ENCODE measurements at places on chromosomes 4 and X. TPM values are rescaled to one million over a fixed set of nuclear protein-coding genes. Genes with fewer than 3 reads are reported as not detected.
A peak's percentile ranks its signal among the peaks of the same experiment; 100 is the strongest.

- DNase-seq = no peak
- H3K4me3 ChIP-seq = peak overlapping the region; percentile 84
- peaks cover 52% of the 10 kb centered on the region for H3K4me1 ChIP-seq
Observed at GRCh38 chr4:133147286-133147821, 1.7 kb upstream of the PCDH10 start.

DNA sequence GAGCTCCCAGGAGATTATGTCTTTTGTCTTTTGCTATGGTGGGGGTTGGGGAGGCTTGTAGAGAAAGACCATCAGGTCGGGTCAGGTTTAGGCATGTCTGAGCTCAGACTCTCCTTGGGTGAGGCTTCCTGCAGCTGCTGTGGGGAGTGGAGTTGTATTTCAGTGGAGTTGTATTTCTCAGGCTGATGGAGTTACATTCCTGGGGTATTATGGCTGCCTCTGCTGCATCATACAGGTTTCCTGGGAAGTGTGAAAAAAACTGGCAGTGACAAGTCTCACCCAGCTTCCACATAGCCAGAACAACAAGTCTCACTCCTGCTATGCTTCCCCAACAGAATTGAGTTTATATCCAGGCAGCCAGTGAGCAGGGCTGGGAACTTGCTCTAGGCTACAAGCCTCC, 119.3 kb downstream of the VSIG4 start:
- no peaks in the 10 kb centered on the region for H3K27me3 ChIP-seq
- H3K4me3 ChIP-seq = no peak overlapping the region
- H3K4me1 ChIP-seq = peaks cover 5% of the 10 kb centered on the region
- no peak overlapping the region for H3K27ac ChIP-seq
- H3K36me3 ChIP-seq = no peaks in the 10 kb centered on the region

DNA sequence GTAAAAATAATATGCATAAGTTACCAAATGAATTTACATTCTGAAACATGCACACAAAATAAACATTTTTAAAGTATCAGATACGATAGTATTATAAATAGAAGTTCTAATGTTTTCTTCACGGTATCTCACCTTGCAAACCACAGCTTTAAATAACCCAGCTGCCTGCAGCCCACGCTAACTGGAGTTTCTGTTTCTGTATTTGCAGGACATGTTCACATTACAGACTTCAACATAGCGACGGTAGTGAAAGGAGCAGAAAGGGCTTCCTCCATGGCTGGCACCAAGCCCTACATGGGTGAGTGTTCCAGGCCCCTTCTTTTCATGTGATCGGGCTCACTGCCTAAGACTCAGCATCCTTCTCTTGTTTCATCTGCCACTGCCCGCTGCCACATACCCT, 291.7 kb downstream of the EVC2 start:
- H3K27me3 ChIP-seq = peaks cover 21% of the 10 kb centered on the region
- no peak for DNase-seq
- no peak overlapping the region for H3K4me3 ChIP-seq
- H3K36me3 ChIP-seq = no peaks in the 10 kb centered on the region

GRCh38 chr4:40176602-40177001, 20.2 kb upstream of the RHOH start:
- peaks cover 16% of the 10 kb centered on the region for H3K4me1 ChIP-seq
- DNase-seq = no peak
- H3K27ac ChIP-seq = peak overlapping the region; percentile 10
- H3K27me3 ChIP-seq = no peaks in the 10 kb centered on the region
- H3K36me3 ChIP-seq = no peaks in the 10 kb centered on the region

DNA sequence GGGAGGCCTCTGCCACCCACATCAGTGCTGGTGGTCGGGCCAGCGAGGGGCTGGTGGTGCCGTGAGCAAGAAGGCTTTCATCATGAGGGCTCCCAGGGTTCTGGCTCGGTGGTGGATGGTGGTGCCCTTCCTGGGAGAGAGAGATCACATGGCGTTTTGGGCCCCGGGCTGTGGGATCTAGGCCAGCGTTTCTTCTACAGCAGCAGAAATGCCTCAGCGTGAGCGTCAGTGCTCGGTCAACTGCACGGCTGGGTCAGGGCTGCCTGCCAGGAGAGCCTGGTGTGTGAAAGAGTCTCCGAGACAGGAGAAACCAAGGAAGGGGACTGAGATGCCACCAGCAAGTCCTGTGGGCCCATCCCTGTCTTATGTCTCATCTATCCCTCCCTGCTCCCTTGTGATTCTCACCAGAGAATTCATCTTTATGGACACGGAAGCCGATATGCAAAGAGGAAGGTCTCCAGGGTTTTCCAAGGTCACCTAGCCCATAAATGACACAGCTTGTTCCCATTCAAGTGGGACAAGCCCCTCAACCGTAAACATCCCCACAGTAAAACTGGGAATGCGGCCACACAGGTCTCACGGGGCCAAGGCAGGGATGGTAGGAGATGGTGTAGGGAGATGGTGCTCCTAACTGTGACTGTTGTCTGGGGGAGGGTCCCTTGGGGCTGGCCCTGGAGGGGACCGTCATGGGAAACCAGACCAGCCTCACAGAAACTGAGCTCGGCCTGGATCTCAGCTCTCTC, 99.2 kb downstream of the SORCS2 start:
- peaks cover 45% of the 10 kb centered on the region for H3K27me3 ChIP-seq
- H3K4me3 ChIP-seq = no peak overlapping the region
- DNase-seq = no peak
- H3K4me1 ChIP-seq = no peaks in the 10 kb centered on the region

GRCh38 chr4:52853351-52853750, 8.8 kb upstream of the RASL11B start:
- no peak overlapping the region for H3K4me3 ChIP-seq
- peaks cover 3% of the 10 kb centered on the region for H3K36me3 ChIP-seq
- no peaks in the 10 kb centered on the region for H3K27me3 ChIP-seq
- H3K27ac ChIP-seq = peak overlapping the region; percentile 74
- DNase-seq = no peak

DNA sequence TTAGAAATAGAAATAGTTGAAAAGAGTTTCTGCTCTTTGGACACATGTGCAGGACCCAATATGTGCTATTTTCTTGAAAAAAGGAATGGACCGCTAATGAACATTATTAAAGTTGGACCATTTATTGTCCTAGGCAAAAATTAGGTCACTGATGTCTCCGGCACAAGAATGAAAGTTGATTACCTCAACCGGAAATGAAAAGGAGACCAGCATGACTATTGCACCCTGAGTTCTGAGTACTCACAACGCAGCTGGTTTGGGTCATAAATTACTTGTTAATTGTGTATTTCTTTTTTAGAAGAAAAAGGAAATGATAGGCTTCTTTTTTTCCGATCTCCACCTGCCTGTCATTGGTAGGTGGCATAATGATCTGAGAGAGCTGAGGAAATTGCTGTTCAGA, 232.7 kb downstream of the ARHGAP24 start:
- H3K4me3 ChIP-seq = no peak overlapping the region
- H3K4me1 ChIP-seq = peaks cover 4% of the 10 kb centered on the region
- H3K27ac ChIP-seq = no peak overlapping the region
- no peaks in the 10 kb centered on the region for H3K27me3 ChIP-seq

GRCh38 chrX:2409796-2410195, 91.0 kb downstream of the DHRSX start:
- H3K4me3 ChIP-seq = no peak overlapping the region
- no peaks in the 10 kb centered on the region for H3K27me3 ChIP-seq
- no peak overlapping the region for H3K27ac ChIP-seq
- H3K4me1 ChIP-seq = peaks cover 1% of the 10 kb centered on the region
- H3K36me3 ChIP-seq = peaks cover 25% of the 10 kb centered on the region

DNA sequence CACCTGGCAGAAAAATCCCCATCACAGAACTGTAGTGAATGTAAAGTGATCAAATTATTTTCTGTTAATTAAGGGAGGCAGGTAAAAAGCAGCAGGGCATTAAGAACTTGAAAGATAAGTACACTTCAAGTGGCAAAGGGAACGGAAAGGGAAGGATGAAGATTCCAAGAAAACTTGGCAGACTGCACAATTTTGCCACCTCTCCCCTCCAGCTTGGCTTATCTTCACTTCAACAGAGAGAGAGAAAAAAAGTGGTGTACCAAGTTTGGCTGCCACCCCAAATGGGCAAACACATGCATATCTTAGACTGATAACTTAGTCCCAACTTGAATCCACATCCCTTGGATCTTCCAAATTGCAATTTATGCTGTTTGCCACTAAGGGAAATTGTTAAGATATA, 598.1 kb upstream of the ACTRT1 start:
- no peaks in the 10 kb centered on the region for H3K36me3 ChIP-seq
- peaks cover 8% of the 10 kb centered on the region for H3K4me1 ChIP-seq
- no peak overlapping the region for H3K27ac ChIP-seq

DNA sequence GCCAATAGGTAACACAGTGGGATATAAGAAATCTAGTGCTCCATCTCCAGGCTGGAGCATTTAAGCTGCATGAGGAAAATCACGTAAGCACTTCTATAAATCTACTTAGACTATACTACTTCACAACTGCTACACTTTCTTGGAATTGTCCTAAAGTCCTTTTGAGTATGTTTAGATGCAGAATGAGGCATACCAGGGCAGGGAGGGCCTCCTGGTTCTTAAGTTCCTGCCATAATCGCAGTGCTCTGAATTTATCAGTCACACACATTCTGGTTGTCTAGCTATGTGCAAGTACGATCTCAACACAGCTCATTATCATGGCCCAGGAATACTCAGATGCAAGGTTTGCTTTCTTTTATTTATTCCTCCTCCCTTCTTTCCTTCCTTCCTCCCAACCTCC, 130.3 kb downstream of the GUCY2F start:
- peaks cover 26% of the 10 kb centered on the region for H3K4me1 ChIP-seq
- no peaks in the 10 kb centered on the region for H3K36me3 ChIP-seq
- no peak for DNase-seq
- no peaks in the 10 kb centered on the region for H3K27me3 ChIP-seq
- no peak overlapping the region for H3K4me3 ChIP-seq

DNA sequence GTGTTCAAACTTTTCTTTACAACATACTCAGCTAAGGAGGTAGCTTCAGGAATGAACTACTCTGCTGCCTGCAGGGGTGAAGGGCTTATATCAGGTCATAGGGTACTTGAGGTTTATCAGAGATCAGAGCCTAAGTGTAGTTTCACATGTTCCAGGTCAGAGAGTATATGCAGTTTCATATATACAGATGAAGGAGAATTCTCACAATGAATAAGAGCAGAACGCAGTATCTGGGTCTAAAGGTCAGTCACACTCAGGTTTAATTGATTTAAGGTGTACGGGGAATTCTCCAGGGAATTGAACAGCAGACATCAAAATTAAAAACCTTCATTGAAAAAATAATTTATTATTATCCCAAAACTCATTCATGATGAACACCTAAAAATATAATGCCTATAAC, 700.6 kb downstream of the TECRL start:
- H3K27ac ChIP-seq = no peak overlapping the region
- H3K36me3 ChIP-seq = no peaks in the 10 kb centered on the region
- no peak for DNase-seq
- no peaks in the 10 kb centered on the region for H3K4me1 ChIP-seq
- H3K27me3 ChIP-seq = no peaks in the 10 kb centered on the region

- peaks cover 8% of the 10 kb centered on the region for H3K4me1 ChIP-seq
- no peaks in the 10 kb centered on the region for H3K36me3 ChIP-seq
- DNase-seq = no peak
- no peak overlapping the region for H3K27ac ChIP-seq
- H3K4me3 ChIP-seq = no peak overlapping the region
Observed at GRCh38 chr4:92461732-92462131, 158.0 kb downstream of the GRID2 start.

GRCh38 chrX:39759526-39760224, 338.1 kb downstream of the BCOR start:
- H3K36me3 ChIP-seq = no peaks in the 10 kb centered on the region
- H3K27me3 ChIP-seq = no peaks in the 10 kb centered on the region
- H3K27ac ChIP-seq = peak overlapping the region; percentile 92
- peaks cover 50% of the 10 kb centered on the region for H3K4me1 ChIP-seq

- H3K4me1 ChIP-seq = peaks cover 16% of the 10 kb centered on the region
- DNase-seq = no peak
- H3K27ac ChIP-seq = no peak overlapping the region
- no peaks in the 10 kb centered on the region for H3K36me3 ChIP-seq
Observed at GRCh38 chrX:135006187-135006586, 15.4 kb downstream of the SMIM10 start.

DNA sequence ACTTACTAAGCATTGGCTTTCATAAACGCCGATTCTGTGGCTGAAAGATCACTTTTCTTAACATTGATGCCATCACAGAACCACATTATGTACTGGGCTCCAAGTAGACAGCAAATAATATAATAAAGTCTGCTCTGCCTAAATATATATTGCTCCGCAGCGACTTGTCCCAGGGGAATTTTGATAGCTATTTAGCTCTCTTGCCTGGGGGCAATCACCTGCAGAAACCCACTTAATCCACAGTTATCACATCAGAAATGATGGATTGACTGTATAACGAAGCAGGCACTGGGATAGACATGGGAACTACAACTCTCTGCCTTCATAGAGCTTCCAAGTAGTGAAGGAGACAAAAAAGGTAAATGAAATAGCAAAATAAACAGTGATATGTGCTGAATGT, 48.0 kb upstream of the MYOZ2 start:
- DNase-seq = no peak
- H3K27ac ChIP-seq = no peak overlapping the region
- H3K4me3 ChIP-seq = no peak overlapping the region
- peaks cover 6% of the 10 kb centered on the region for H3K4me1 ChIP-seq
- H3K36me3 ChIP-seq = no peaks in the 10 kb centered on the region

- no peaks in the 10 kb centered on the region for H3K4me1 ChIP-seq
- H3K4me3 ChIP-seq = no peak overlapping the region
- H3K27me3 ChIP-seq = peaks cover 64% of the 10 kb centered on the region
- no peaks in the 10 kb centered on the region for H3K36me3 ChIP-seq
- no peak overlapping the region for H3K27ac ChIP-seq
Observed at GRCh38 chr4:6092131-6092530, 73.9 kb upstream of the C4orf50 start.

DNA sequence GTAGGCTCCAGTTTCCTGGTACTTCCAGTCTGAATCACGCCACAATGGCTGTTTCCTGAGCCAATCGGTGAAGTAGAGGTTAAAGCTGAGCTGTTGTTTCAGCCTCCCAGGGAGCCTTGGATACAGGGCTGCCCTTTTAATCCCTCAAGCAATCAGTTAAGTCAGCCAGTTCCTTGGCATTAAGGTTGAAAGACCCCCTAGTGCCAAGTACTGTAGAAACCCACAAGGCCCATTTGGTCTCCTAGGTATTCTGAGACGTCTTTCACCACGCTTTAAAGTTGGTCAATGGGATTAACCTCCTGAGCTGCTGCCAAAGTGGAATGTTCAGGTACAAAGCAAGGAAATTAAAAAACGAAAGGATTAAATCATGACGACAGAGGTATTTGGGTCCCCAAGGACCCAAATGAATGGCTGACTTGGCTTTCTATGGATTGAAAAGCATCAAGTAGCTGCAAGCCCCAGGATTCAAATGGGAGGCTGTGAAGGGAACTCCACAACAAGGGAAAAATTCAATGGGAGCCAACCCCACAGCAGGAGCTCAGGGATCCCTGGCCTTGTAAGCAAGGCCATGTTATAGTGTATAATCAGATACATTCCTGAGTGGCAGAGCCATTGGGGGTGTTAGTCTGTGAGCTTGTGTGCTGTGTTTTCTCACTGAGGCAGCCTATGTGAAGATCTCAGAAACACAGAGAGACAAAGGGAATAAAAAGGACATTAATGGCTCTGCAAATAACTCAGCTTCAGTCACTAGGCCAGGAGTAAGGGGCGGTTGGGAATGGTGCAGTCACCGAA, 86.0 kb downstream of the ATG4A start:
- DNase-seq = no peak
- H3K4me3 ChIP-seq = no peak overlapping the region
- no peak overlapping the region for H3K27ac ChIP-seq
- H3K4me1 ChIP-seq = no peaks in the 10 kb centered on the region

Gene EDA2R
- total RNA-seq = 14.6 TPM

Gene SSX2B
- not detected for total RNA-seq

Gene RHOXF1
- total RNA-seq = 0.52 TPM

Gene DACH2
- total RNA-seq = 15.8 TPM

Gene PABPC1L2A
- total RNA-seq = not detected

Gene FSTL5
- total RNA-seq = 0.04 TPM

Measured in mesothelial cell of epicardium (in vitro differentiated cells).